Stimulated activated CD8-positive, alpha-beta memory T cell treated with anti-CD3 and anti-CD28 coated beads, Interleukin-7, amount 100 ng/mL, for 1 hour (primary cell): ENCODE measurements at places on chromosomes 3 and 15.

GRCh38 chr15:87763837-87764236 lies 492.7 kb downstream of the NTRK3 start:
- DNase-seq: no peak

DNA sequence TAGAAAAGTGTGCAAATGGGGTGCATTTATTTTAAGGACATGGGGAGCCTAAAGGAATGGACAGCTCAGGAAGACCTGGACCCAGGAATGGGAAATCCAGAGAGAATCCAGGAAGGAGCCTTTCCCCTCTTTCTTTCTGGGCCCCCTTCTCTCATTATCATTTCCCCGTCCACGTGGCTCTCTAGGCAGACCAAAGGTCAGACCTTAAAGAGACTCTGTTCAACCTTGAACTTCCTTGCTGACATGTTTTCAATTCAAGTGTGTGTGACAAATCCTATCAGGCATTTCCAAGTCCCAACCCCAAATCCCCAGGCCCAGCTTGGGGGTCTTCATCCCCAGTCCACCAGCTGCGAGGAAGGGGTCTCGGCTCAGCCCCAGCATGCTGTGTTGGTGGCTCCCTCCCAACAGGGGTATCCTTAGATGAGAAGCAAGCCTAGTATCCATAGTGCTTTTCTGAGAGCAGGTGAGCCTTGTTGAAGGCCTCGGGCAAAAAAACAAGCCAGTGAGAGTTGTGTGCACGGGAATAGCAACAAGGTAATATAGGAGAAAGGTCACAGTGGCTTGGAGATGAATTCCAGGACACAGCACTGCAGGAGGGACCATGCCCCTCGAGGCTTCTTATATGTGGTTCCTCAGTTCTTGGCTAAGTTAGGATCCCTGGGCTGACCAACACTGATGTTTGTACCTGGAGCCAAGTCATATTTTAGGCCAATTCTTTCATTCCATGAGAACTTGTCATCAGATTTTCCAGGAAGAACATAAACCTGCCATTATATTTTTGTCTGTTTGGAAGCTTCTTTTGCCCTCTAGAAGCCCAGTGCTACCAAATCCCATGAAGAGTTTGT lies 130.0 kb downstream of the ASB7 start:
- DNase-seq: no peak

- no peak for DNase-seq
Measured at GRCh38 chr3:115019900-115020299, 127.2 kb downstream of the ZBTB20 start.

DNA sequence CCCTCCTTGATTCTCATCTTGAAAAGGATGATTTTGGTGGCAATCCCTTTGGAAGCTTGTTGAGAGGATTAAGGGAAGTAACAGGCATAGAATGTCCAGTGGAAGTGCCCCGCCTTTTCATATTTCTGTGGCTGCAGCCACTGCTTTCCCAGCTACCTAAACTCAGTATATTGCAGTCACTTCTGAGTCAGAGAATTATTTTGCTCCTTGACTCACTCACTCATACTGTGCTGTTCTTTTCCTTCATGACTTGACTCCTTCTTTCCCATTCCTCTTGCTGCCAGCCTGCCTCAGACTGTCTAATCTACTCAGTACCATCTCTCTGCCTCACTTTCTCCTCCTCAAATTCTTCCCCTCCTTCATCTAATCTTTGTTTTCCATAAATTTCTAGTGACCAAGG lies 26.5 kb upstream of the POLR2M start:
- no peak for DNase-seq

GRCh38 chr3:147388700-147389580 lies 17.4 kb downstream of the ZIC4 start:
- no peak for DNase-seq

GRCh38 chr3:64345371-64345770 lies 120.1 kb upstream of the PRICKLE2 start:
- no peak for DNase-seq

- DNase-seq: no peak
Measured at GRCh38 chr3:13288732-13289718, 131.1 kb downstream of the NUP210 start.

GRCh38 chr3:192079098-192079497 lies 618.1 kb downstream of the PYDC2 start:
- DNase-seq: no peak

DNA sequence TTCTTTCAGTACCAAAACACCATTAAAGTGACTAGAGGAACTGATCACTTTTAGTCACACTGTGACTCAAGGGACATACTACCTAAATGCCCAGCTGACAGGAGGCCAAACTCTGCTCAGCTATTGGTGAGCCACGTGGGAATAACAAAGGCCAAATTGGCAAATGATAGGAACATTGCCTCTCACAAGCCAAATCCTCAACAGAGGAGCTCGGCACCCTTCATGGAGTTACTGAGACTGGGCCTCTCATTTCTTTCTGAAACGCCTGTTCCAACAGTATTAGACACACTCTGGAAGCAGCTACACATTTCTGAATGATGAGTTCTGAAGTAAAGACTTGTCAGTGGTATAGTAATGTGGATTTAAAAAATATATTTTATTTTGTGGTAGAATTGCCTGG lies 166.0 kb upstream of the COL8A1 start:
- no peak for DNase-seq

GRCh38 chr15:75156326-75157215 lies 45.1 kb upstream of the C15orf39 start:
- no peak for DNase-seq

GRCh38 chr3:61092870-61093269 lies 158.4 kb downstream of the FHIT start:
- DNase-seq: no peak

- no peak for DNase-seq
Measured at GRCh38 chr3:153244961-153245360, 82.9 kb downstream of the RAP2B start.

- no peak for DNase-seq
Measured at GRCh38 chr3:193843474-193844301, 250.7 kb downstream of the OPA1 start.

GRCh38 chr3:44421280-44421679 lies 56.2 kb downstream of the ZNF445 start:
- DNase-seq: no peak
